Left lung (tissue), 14 donors: ENCODE measurements at places on chromosomes 7 and 10. TPM values are rescaled to one million over a fixed set of nuclear protein-coding genes. Genes with fewer than 3 reads are reported as not detected.

The ATOH7 gene
- not detected for total RNA-seq

- no peak for DNase-seq
Observed at GRCh38 chr7:18971839-18972238, 145.6 kb downstream of the TWIST1 start.

DNA sequence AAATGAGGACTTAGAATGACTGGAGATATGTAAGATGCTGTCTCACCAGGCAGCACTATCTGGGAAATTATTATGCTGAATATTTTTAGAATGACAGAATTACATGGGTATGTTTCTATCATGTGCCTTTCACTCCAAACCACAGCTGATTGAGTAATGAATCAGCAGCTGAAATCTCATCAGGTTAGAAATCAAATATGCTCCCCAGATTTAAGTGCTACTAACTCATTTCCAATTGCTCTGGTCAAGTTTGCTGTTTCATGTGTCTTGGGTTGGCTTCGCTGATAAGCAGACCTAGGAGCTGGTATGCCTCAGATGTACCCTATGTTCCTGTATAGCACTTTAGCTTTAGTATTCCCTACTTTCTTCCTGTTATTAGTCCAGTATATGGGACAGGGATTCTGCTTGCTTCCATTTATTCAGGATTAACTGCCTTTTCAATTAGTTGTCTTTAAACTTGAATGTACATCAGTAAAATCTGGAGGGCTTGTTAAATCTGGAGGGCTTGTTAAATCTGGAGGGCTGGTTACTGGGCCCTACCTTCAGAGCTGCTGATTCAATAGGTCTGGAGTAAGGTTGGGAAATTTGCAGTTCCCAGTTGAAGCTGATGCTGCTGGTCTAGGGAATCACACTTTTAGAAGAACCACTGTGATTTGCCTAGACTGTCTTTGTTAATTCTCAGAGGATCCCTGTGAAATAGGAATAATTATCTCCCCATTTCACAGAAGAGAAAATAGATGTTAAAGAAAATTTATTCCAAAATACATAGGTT lies 172.9 kb downstream of the DKK1 start:
- no peak for DNase-seq

- peak; percentile 11 for DNase-seq
Observed at GRCh38 chr7:2927592-2927991, 83.5 kb upstream of the GNA12 start.

GRCh38 chr10:48279081-48279751 lies 4.7 kb upstream of the FRMPD2 start:
- no peak for DNase-seq

DNA sequence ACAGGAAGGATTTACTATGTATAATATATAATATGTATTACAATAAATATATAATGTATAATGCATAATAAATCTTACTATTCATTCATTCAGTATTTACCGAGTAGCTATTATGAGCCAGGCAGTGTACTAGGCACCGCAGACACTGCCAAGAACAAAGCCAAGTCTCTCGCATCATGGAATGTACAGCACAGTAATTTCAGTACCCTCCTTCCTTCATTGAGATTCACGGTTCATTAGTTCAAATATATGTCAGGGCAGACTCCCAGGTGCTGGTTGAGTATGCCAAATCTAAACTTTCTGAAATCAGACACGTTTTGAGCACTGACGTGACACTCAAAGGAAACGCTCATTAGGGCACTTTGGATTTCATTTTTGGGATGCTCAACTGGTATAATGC lies 9.1 kb downstream of the USP6NL start:
- DNase-seq, result no peak

The CCL26 gene
- not detected for total RNA-seq

The CDC14C gene
- not detected for total RNA-seq

DNA sequence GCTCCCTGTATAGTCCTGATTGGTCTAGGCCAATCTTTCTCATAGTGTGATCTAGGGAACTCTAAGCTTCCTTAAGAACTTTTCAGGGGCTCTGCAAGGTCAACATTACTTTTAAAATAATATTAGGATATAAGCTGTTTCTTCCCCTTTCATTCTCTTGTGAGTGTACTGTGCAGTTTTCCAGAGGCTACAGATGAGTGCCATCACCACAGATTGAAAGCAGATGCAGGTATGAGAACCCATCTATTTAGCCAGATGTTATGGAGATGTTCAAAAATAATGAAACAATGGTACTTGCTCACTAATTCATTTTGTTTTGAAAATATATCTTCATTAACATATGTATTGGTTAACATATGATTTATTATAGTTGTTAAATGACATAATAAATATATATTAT lies 169.2 kb upstream of the SEMA3A start:
- DNase-seq, result no peak

GRCh38 chr10:93259126-93259525 lies 185.4 kb downstream of the CYP26A1 start:
- DNase-seq, result no peak

The TIMM23 gene
- 42.8 TPM for total RNA-seq

The TASOR2 gene
- 54.1 TPM for total RNA-seq

The CPEB3 gene
- 3.5 TPM for total RNA-seq

GRCh38 chr7:70372768-70373515 lies 759.0 kb upstream of the GALNT17 start:
- DNase-seq, result no peak

DNA sequence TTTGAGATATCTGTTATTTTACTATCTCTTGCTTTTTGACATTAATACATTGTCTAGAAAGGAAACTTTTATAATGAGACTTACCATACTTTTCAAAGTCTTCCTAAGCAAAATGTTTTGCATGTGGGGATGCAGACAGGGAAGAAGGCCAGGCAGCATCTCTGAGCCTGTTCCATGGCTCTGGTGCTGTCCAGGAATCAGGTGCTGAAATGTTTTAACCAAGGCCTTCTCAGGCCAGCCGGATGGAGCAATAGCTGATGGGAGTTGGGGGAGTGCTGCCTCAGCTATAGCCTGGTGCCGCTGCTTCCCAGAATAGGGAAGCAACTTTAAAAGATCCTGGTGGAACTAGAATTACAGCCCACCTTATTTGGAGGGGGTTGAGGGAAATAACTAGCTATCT lies 38.5 kb downstream of the CRTAC1 start:
- DNase-seq, result peak; percentile 15

The AKR1C8 gene
- not detected for total RNA-seq

The FZD8 gene
- 16.0 TPM for total RNA-seq

The GIMAP7 gene
- 48.4 TPM for total RNA-seq

The TSPAN14 gene
- 116 TPM for total RNA-seq

DNA sequence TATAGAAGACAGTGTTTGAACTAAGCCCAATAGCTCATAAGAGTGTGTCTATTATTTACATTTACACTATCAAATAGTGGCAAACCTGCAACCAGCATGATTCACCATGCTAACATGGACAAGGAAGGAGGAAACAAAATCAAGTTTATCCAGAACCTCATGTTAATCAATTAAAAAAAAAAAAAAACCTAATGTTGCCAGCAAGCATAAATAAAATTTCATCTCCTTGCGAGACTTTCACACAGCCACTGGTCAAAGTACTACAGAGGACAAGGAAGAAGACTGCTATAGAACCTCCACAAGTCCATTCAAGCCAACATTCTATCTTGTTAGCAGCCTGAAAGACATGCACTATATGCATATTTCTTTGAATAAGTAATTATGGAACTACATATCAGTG lies 9.7 kb downstream of the TM9SF3 start:
- DNase-seq, result no peak

DNA sequence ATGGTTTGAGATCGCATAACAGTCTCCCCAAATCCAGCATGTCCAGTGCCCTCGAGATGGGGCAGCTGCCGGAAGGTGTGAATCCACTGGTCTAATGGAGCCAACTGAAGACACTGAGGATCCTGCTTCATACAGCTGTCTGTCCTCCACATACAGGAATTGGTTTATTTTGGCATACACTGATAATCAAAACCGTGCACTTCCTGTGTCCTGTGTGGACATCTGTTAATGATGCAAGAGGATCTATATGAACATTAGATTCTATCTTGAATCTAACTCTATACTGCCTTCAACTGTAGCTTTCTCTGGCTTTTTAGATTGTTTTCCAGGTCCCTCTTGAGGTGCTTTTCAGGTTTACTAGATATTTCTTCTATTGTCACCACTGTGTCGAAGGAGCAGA lies 3.0 kb upstream of the JAZF1 start:
- DNase-seq, result no peak

GRCh38 chr10:119431034-119431772 lies 111.3 kb downstream of the RGS10 start:
- DNase-seq, result peak; percentile 76

- no peak for DNase-seq
Observed at GRCh38 chr7:1703441-1703840, 33.4 kb downstream of the ELFN1 start.

DNA sequence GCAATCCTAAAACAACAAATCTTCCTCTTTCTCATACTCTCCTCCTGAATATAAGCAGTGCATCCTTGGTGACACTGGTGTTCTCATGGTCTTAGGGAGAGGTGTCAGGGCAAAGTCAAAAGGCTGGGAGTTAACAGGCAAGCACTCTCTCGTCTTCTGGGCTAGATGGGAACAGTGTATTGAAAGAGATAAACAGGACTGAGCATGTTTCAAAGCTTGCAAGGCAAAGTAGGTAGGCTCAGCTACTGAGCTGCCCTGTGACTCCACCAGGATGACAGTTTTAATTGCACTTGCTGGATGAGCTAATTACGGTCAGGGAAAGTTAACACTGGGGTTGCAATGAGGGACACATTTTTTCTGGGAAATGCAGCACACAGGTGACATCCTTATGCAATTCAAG lies 554.9 kb upstream of the NRP1 start:
- DNase-seq, result no peak

The NUB1 gene
- 42.4 TPM for total RNA-seq

DNA sequence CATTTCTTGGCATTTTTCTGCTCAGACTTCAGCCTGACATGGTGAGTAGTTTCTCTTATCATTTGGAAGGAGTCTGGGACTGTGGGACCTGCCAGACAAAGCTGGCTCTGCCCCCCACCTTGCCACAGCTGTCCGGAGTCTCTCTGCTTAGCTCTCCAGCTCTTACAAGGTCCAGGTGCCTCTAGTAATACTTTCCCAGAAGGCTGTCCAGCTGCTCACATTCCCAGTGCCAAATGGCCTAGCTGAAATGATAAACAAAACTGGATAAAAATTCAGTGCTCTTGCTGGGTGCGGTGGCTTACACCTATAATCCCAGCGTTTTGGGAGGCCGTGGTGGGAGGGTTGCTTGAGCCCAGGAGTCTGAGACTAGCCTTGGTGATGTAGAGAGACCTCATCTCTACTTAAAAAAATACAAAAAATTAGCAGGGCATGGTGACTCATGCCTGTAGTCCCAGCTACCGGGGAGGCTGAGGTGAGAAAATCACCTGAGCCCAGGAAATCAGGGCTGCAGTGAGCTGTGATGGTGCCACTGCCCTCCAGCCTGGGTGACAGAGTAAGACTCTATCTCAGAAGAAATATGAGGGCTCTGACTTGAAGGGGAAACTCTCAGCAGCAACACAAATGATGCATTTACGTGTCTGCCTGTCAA lies 86.8 kb downstream of the C10orf90 start:
- no peak for DNase-seq

GRCh38 chr10:13311177-13311575 lies 11.3 kb upstream of the PHYH start:
- no peak for DNase-seq

GRCh38 chr7:13800694-13801448 lies 188.6 kb downstream of the ETV1 start:
- DNase-seq, result no peak
